ENCODE measurements at places on chromosomes 7 and 10.

DNA sequence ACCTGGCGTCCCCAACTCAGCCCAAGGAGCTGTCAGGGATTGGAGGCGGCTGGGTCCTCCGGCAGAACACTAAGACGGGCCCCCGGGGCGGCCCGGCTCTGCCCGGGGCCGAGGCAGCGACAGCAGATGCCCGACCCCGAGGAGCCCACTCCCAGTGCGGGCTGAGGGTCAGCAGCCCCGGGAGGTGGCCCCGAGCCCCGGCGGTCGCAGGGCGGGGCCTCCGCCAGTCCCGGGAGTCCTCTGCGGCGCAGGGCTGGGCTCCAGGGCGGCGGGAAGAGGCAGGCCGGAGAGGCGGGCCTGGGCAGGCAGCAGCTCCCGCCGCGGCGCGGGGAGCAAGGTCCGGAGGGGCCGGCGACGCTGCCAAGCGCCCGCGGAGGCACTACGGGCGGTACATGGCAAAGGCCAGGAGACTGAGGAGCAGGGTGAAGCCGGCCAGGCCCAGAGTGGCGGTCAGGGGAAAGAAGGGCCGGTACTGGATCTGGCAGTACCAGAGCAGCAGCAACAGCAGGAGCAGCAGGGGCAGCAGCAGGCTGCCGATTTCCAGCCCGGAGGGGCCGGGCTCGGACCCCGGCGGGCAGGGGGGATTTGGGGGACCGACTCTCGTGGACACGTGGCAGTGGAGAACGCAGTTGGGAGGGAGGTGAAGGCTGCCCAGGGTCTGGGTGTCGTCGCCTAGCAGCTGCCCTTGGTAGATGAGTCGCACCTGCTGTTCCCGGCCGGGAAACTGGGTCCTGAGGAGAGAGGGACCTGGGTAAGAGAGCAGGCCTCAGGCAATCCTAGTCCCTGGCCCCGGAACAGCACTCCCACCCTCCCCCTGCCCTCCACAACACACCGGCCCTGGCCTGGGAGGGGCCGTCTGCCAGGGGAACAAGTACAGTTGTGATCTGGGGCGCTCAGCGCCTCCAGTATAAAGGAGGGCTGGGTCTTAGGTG, 827 bp upstream of the FASTK start:
- DNase-seq = no peak

DNA sequence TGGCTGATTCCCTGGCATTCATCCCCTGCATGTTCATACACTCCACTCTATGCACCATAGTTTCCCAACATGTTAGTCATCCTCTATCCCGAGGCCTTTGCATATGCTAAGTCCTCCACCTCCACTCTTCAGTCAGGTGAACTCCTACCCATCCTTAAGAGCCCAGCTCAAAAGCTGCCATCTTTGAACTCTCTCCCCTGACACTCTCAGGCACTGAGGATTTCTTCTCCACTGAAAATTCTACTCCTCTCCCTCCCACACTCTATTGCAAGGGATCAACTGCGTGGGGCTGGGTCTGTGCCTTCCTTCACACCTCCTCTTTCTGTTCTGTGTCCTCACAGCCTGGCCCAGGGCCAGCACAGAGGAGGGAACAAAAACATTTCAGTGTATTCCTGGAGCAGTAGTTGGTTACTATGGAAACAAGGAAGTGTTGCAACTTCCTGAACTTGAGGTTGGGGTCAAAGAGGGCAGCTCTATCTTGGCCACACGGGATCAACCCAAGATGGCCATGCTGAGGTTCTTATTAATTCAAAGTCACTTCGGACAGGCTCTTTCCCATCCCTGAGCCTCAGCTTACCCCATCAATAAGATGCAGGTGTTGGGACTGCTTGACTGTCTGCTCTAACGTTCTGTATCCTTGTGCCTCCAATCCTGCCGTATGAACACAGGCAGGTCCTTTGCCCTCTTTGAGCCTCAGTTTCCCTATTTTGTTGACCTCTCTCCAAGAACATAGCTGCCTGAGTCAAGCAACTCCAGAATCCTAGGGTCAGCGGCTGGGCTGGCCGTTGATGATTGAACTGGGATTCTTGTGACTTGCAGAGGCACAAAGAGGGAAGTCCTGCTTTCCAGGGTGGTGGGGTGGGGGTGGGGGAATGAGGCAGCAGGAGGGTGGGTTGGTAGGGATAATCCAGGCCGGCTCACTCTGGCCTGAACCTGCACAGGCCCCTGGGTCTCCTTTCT, 15.5 kb downstream of the ZMIZ1 start:
- no peak for DNase-seq

- no peak for DNase-seq
Measured at GRCh38 chr10:116880716-116881482, 31.6 kb downstream of the ENO4 start.

DNA sequence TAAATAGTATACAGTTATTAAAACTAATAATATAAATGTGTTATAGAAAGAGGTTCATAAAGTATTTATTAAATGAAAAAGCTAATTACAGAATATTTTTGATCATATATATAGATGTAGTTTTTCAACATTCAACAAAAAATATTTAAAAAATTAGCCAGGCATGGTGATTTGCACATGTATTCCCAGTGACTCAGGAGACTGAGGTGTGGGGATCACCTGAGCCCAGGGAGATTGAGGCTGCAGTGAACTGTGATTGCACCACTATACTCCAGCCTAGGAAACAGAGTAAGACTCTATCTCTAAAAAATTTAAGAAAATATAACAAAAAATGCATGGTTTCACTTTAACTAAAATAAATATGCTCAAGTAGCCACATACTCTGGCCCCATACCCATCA, 118.0 kb upstream of the SEMA3C start:
- DNase-seq = no peak

DNA sequence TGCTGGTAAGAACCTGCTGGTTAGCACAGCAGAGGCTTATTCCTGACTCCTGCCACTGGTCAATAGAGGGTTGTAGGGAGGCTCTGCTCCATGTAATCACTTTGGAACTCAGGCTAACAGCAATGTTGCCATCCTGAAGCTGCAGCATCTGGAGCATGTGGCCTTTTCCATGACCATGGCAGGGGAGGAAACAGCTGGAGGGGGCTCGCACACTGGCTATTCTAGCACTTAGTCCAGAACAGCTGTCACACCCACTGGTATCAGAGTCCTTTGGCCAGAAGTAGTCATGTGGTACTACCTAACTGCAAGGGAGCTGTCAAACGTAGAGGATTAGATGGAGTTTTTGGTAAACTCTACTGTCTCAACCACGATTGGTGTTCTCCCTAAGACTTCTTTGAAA, 450.0 kb downstream of the RPS24 start:
- no peak for DNase-seq

- DNase-seq = no peak
Measured at GRCh38 chr7:151821226-151821625, 55.7 kb downstream of the PRKAG2 start.

DNA sequence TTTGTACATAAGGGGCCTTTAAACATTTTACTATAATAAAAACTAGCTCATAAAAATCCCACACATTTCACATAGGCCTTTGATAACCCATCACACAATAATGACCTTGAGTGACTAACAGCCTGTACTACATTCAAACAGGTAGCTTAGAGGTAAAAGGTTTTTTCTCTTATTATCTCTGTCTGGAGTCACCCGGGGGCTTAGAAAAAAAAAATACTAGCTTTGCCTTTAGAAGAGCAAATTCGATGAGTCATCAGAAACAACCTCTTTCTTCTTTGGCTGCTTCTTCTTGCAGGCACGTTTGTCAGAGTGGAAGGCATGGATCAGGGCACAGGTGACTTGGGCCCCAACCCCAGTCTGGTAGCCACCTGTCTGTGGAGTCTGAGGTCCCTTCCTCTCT, 43.4 kb upstream of the ADO start:
- DNase-seq = no peak

DNA sequence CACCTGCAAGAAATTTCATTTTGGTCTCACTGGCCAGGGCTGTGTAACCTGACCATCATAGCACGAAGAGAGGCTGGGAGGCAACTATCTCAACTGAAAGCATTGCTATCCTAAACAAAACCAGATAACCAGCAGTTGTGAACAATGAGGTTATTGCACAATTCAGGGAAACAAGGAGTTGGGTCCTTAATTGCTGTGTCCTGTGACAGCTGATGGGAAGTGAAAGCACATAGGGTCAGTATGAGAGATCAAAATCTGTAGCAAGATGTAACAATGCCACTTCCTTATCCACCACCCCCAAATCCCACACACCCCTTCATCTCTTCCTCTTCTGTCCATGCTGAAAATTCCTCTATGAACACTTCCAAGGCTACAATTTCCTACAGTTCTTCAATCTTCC, 80.2 kb downstream of the HTR7 start:
- no peak for DNase-seq

- DNase-seq = peak; percentile 52
Measured at GRCh38 chr7:27689591-27690164, 27.0 kb upstream of the HIBADH start.

DNA sequence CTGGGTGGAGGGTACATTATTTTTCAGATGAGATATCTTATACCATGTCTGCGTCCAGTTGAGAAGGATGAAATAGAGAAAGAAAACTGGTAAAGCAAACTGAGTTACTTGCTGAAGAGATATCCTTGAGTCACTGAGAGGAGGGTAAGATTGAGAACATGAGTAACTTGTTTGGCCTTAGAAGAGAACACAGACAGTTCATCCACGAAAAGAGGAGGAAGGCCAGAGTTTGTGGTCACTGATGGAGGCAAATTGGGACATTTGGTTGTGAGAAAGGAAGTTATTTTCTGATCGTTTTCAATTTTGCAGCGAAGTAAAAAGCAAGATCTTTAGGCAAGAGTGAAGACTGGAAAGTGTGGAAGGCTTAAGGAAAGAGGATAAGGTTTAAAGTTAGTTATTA, 15.6 kb downstream of the MBL2 start:
- DNase-seq = no peak

DNA sequence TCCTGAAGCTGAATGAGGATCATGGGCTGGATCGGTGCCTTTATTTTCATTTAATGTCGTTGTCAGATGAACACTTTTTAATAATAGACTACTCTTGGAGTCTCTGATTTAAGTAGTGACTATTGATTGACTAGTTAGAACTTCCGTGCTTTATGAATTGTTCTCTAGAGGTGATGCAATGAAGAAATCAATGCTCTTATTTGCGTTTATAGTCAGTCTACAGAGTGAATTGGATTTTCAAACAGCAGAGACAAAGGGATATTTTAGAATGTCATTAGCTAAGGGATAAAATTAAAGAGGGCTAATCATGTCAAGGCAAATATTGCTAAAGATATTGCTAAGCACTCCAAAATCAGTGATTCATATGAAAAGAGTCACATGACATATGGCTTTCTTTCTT, 652.0 kb upstream of the NRP1 start:
- no peak for DNase-seq

DNA sequence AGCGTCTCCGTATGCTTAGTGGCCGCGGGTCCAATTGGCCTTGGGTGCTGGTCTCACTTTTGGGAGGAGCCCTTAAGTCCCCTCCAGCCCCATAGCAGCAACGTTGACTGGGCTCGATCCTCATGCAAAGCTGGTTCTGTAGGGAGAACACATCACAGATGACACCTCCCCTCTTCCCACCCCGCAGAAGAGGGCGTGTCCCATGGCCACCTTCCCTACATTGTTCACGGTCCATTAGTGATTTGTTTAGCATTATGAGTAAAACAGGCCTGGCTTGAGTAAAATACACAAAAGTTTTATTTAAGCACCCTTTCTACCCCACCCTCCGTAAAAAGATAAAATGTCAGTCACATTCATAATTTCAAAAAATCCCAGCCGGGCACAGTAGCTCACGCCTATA, 89.1 kb upstream of the SH2B2 start:
- DNase-seq = no peak

- no peak for DNase-seq
Measured at GRCh38 chr10:103111031-103111917, 81.8 kb downstream of the NT5C2 start.

GRCh38 chr10:5553400-5554170, 28.8 kb downstream of the CALML3 start:
- no peak for DNase-seq

Data from iPS DF 6.9 (cell line).